ENCODE measurements at places on chromosomes 4 and X. TPM values are rescaled to one million over a fixed set of nuclear protein-coding genes. Genes with fewer than 3 reads are reported as not detected.

GRCh38 chr4:163611182-163611581 is 116.7 kb downstream of the TMA16 start:
- DNase-seq = no peak

GRCh38 chr4:164701665-164702064 is 52.3 kb upstream of the SMIM31 start:
- no peak for DNase-seq

DNA sequence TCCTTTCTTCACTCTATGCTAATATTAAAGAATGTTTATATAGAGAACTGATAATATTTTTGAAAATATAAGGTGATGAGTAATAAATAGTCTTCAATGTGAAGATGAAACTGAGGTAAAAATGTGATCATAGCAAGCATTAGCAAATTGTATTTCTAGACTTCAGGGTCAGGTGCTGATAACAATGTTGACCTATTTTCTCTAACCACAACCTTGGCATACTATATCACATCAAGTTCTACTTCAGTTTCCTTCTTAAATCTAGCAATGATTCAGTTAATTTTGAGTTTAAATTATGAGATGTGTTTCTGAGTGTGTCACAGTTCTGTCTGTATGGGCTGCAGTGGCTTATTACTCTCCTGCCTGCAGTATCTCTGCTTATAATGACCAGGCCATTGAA is 209.4 kb downstream of the RAPGEF2 start:
- no peak for DNase-seq

DNA sequence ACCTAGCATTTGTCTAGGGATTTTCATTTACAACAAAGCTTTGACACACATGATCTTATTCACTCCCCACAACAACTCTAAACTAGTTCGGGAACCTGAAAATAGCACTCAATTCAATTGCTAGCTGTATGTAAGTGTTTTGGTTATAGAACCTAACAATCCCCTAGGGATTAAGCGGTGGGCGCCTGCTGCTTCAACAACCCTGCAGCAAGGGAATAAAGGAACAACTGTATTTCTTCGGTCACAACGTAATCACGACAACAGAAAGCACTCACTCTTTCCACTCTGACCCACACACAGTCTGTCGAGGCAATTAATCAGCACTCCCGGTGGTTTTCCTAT is 674 bp upstream of the DIAPH2 start:
- DNase-seq = no peak

GRCh38 chrX:45518552-45518951 is 317.9 kb upstream of the DIPK2B start:
- DNase-seq = no peak

DNA sequence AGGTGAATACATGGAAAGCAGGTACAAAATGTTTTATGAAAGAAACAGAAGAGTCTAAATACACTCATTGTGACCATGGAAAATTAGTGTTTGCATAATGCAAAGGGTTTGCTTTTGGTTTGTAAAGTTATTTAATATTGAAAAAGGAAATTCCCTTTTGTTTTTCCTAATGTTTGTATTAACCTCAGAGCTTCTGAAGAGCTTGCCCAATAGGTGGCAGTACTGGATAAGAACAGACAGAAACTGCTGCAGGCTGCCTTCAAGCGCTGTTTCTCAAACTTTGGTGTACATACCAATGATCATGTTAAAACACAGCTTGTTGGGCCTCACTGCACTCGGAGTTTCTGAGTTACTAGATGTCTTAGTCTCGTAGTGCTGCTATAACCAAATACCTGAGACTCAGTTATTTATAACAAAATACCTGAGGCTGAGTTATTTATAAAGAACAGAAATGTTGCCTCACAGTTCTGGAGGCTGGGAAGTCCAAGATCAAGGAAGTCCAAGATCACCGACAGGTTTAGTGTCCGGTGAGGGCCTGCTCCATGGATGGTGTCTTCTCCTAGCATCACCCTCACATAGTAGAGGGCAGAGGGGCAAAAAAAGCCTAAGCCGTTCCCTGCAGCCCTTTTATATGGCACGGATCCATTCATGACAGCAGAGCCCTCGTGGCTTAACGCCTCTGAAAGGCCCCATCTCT is 54.2 kb downstream of the SUPT20HL2 start:
- DNase-seq = no peak

Gene RBMXL3
- not detected for total RNA-seq
